ENCODE measurements at places on chromosomes 4 and X. TPM values are rescaled to one million over a fixed set of nuclear protein-coding genes. Genes with fewer than 3 reads are reported as not detected.

Gene S100G
- not detected for total RNA-seq

Gene CLCN4
- 2.1 TPM for total RNA-seq

Gene CD99L2
- 36.2 TPM for total RNA-seq

Gene TRAPPC2
- 13.9 TPM for total RNA-seq

Gene P2RY4
- total RNA-seq, result under 0.01 TPM

Gene UGT2B17
- total RNA-seq, result not detected

Gene PRSS12
- 59.9 TPM for total RNA-seq

Gene HMX1
- total RNA-seq, result not detected

Gene TLR2
- total RNA-seq, result 0.77 TPM

Gene TBC1D8B
- total RNA-seq, result 5.4 TPM

Gene GPRIN3
- total RNA-seq, result under 0.01 TPM

Gene PAGE2
- total RNA-seq, result not detected

Gene MID2
- total RNA-seq, result 17.2 TPM

Gene CXCL11
- total RNA-seq, result not detected

Gene TLL1
- 0.33 TPM for total RNA-seq

Gene SOD3
- 34.8 TPM for total RNA-seq

Gene ELK1
- total RNA-seq, result 14.4 TPM

Gene FGFBP1
- total RNA-seq, result not detected

Gene PRRG1
- total RNA-seq, result 6.2 TPM

Gene SYN1
- total RNA-seq, result 0.17 TPM

Gene BRS3
- total RNA-seq, result not detected

Gene CLGN
- total RNA-seq, result 11.8 TPM

Gene CMC4
- total RNA-seq, result 10.3 TPM

Gene BEND4
- not detected for total RNA-seq

Gene SH3RF1
- total RNA-seq, result 13.0 TPM

Gene FGF16
- not detected for total RNA-seq

Gene NHS
- 3.8 TPM for total RNA-seq

Gene KCND1
- total RNA-seq, result 1.3 TPM

Gene GK2
- total RNA-seq, result not detected

Gene COX7B2
- not detected for total RNA-seq

Gene CEP44
- total RNA-seq, result 13.5 TPM

Gene CCDC110
- total RNA-seq, result 2.0 TPM

Gene PNCK
- total RNA-seq, result 0.26 TPM

Gene RHOH
- total RNA-seq, result not detected

Gene STEEP1
- total RNA-seq, result 38.0 TPM

Gene ATOH1
- total RNA-seq, result not detected
